ENCODE measurements at places on chromosomes 5 and 9.
A peak's percentile ranks its signal among the peaks of the same experiment; 100 is the strongest.

GRCh38 chr9:121851641-121852091, 200.2 kb downstream of the DAB2IP start:
- DNase-seq = no peak

DNA sequence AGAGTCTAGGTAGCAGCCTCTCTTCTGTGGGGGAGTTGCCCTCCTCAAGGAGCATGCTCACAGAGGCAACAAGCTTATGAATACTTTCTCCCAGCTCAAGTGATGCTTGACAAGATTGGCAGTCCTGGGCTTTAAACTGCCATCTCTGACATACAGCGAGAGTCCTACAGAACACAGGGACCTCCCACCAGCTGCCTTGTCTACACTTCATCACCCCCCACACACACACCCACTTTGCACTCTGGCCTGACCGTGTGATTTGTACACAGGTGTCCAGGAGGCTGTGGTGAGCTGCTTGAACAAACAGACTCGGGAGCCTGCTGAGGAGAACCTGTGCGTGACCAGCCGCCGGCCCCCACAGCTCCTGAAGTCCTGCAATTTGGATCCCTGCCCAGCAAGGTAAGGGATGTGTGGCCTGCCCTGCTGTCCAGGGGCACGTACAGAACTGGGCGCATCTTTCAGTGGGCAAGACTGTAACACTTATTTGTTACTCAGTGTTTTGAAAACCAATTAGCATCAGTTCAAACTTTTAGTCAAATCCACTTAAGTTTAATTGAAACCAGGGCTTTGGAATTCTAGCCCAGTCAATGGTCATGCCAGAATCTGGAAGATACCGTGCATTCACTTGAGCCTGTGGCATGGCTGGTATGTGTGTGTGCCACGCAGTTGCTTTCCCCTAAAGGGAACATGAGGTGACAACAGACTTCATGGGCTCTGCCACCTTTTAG, 247.5 kb downstream of the ADAMTSL1 start:
- no peak for DNase-seq

- DNase-seq = no peak
Measured at GRCh38 chr9:70259512-70259802, 679 bp downstream of the SMC5 start.

GRCh38 chr9:88013035-88013434, 38.7 kb upstream of the CDK20 start:
- DNase-seq = no peak

DNA sequence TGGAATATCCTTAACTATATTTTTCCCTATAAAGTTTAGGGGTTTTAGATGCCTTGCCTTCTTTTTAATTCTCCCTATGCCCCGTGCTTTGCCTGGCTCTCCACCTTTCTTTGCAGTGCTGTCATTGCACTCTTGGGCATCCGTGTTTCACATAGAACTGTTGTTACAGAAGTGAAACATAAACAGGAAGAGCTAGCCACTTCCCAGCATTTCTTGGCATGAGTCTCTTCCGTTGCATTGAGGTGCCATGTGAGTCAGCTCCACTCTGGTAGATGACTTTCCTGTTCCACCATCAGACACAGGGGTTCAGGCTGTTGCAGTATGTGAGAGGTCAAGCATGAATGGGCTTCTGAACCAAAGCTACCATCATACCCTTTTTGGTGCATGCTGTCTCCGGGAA, 73.4 kb downstream of the ANGPTL2 start:
- DNase-seq = peak; percentile 85

GRCh38 chr9:129023036-129023907, 4.9 kb downstream of the SH3GLB2 start:
- DNase-seq = peak; percentile 32

All from mammary epithelial cell (primary cell).